ENCODE measurements at places on chromosomes 3 and 15.

DNA sequence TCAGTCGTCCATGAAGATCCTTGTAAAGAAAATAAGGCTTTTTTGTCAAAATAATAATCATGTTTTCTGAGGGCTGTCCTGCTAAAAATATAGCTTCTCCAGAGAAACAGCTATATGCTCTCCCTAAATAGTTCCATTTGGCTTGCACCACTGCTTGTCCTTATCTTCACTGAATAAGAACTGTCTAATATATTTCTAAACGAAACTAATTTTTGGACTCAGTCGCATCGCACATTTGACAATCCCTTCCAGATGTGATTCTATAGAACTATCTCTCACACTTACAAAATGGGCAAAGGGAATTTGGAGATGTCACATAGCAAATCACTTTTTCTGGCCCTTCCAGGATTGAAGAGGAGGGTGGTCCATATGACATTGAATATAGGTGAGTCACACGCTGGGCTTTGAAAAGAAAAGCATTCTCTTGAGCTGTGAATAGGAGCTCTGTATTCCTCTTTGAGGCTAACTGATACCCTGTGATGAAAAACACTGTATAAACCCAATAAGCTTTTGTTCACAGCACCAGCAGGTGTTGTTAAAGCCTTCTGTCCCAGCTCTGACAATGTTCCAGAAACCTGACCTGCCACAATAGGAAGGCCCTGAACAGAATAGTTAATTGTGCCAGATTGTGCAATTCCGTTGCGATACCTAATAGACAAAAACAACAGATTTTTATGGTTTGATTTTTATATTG is 1144.2 kb downstream of the ROBO2 start:
- DNase-seq: no peak

- DNase-seq: no peak
Observed at GRCh38 chr3:32411442-32411841, 19.8 kb downstream of the CMTM7 start.

- DNase-seq: no peak
Observed at GRCh38 chr15:48190932-48191573, 412 bp upstream of the CTXN2 start.

GRCh38 chr15:72202801-72203506 is 5.4 kb upstream of the GRAMD2A start:
- no peak for DNase-seq

DNA sequence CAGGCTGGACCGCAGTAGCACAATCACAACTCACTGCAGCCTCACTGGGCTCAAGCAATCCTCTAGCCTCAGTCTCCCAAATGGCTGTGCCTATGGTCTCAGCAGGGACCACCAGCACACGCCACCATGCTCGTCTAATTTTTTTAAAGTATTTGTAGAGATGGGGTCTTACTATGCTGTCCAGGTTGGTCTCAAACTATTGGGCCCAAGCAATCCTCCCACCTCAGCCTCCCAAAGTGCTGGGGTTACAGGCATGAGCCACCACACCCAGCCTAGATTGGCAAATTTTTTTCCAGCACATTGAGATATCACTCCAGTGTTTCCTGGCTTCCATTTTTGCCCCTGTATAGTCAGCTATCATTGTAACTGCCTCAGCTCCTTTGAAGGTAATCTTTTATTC is 18.3 kb downstream of the TBC1D5 start:
- no peak for DNase-seq

- DNase-seq: no peak
Observed at GRCh38 chr3:39156421-39156820, 3.0 kb upstream of the CSRNP1 start.

DNA sequence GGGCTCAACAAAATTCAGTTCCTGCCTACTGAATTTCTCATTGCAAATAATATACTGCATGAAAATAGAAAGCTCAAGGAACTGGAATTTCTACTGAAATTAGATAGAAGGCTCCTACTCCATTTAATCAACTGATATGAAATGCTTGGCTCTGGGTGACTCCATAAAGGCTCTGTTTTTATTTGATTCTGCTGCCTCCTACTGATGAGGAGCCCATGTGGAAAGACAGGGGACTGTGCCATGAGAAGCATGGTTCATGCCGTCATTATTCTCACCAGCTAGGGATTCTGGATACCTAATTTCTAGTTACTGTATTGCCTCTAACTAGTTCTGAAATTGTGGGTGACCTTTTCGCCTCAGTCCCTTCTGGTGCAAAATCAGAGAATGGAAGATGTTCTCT is 366.2 kb upstream of the DPH6 start:
- no peak for DNase-seq

DNA sequence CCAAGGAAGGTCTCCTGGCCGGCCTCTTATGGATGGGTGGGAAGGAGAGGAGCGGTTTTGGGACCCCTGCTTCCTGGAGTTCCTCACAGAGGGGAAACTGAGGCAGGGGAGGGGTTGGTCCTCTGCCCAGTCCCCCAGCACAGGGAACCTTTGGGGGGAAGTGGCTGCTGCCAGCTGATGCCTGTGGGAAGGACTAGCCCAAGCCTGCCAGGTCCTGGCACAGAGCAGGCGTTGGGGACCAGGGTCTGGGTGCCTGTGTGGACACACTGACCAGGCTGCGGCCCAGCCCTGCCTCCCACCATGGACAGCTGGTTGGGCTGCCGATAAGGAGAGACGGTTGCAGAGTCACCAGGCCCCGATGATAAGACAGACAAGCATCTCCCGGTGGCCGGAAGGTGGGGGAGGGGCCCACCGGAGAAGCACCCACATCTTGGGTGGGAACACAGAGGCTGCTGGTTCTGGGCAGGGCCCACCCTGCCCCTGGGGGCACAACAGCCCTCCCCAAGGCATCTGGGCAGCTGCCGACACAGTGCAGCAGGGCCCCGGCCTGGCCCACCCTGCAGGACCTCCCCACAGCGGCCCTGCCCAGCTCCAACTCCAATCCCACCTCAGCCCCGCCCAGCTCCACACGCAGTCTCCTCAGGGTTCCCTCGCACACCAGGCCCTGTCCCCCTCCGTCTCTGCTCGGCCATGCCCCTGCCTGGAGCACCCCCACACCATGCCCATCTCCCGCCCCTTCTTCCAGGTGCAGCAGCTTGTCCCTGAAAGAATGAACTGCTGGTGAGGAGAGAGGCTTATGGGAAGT is 50.7 kb downstream of the DNAJB8 start:
- DNase-seq: no peak

DNA sequence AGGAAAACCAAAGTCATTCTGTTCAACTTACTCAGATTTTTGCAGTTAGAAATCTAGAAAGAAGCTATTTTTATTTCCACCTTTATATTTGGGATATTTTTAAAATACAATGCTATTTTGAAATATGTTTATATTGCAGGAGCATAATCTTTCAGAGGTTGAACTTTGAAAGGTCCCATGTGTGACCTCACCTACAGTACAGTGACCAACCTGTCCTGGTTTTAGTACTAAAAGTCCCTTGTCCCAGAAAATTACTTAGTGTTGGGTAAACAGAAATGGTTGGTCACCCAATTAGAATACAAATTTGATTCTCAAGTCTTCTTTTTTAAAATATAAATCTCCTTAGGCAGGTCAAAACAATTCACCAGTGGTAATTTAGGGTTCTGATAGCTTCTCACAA is 141.6 kb upstream of the FRMD4B start:
- DNase-seq: no peak

GRCh38 chr3:43031485-43031884 is 52.4 kb downstream of the GASK1A start:
- DNase-seq: no peak

DNA sequence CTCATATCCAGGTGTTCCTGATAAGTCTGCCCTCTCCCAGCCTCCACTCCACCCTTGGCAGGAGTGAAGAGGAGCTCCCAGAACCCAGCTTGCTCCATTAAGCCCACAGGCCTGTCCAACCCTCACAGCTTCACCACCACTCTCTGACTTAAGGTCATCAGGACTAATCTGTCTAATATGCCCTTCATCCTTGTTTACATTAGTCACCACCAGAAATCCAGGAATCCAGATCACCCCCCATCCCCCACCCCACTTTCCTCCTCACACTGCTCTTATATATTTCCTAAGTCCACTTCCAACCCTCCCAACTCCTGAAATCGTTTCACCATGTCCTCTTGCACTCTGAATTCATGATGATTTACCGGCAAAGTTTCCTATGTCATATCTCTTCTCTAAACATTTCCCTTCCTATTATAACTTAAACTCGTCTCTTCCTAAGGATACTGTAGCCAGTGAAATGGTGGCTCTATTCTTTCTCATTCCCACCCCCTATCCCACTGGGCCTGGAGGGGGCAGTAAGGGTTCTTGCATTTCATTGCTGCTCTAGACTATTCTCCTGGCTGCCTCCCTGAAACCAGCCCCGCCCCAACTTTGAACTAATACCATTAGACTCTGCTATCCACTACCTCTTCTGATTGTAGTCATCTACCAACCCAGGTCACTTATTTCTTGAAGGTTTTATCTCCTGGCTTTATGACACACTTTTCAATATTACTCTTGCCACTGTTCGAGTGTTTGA is 43.4 kb downstream of the PPP2R3A start:
- no peak for DNase-seq

DNA sequence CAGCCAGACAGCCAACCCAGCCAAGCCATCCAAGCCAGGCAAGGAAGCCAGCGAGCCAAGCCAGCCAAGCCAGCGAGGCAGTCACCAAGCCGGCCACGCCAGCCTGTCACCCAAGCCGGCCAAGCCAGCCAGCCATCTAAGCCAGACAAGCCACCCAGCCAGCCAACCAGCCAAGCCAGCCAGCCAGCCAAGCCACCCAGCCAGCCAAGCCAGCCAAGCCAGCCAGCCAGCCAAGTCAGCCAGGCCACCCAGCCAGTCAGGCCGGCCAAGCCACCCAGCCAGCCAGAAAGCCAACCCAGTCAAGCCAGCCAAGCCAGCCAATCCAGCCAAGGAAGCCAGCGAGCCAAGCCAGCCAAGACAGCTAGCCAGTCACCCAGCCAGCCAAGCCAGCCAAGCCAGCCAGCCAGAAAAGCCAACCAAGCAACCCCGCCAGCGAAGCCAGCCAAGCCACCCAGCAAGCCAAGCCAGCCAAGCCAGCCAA is 201.2 kb downstream of the GOLGA6L6 start:
- no peak for DNase-seq

- no peak for DNase-seq
Observed at GRCh38 chr3:34382859-34383258, 584.4 kb downstream of the PDCD6IP start.

- no peak for DNase-seq
Observed at GRCh38 chr3:29850641-29851040, 569.8 kb downstream of the RBMS3 start.

DNA sequence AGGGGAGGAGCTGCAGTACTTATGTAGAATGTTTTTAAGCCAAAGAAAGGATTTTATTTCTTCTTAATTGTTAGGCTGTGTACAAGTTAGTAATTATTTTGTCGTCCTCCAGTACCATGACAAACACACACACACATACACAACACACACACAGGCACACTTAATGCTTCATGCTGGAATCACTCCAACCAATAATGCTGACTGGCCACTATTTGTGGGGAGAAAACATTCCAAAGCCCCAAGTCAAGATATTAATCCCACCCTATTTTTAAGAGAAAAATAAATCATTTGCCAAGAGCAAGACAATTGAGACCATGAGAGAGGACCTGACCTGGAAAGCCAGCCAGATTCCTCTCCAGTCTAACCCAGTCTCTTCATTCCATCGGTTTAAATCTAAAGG is 51.8 kb upstream of the TMCO5A start:
- DNase-seq: no peak

- no peak for DNase-seq
Observed at GRCh38 chr3:48552111-48552951, 4.3 kb downstream of the PFKFB4 start.

DNA sequence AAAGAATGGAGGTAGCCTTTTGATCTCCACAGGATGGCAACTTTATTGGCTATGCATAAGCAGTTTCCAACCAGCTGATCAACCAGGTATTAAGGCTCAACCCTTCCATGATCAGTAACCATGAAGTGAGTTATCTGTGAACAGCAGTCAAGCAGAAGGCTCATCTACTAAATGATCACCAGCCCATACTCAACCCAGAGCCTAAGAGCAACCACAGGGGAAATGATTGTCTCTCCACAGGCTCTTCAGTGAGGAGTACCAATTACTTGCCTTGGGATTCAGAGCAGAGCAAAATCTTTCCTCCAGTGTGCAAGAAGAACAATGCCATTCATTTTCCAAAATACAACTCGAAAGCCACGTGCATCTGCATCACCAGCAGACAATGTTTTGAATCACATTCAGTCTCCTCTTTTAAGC is 754.8 kb downstream of the ROBO1 start:
- DNase-seq: no peak

DNA sequence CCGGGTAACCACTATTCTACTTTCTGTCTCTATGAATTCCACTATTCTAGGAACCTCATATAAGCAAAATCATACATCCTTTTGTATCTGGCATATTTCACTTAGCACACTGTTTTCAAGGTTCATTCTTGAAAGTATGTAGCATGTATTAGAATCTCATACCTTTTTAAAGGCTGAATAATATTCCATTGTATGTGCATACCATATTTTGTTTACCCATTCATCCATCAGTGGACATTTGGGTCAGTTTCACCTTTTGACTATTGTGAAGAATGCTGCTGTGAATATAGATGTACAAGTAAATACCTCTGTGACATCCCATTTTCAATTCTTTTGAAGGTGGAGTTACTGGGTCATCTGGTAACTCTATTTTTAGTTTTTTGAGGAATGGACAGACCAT is 36.6 kb upstream of the SEC22A start:
- DNase-seq: no peak

- DNase-seq: no peak
Observed at GRCh38 chr3:106457281-106458180, 588.7 kb upstream of the CBLB start.

DNA sequence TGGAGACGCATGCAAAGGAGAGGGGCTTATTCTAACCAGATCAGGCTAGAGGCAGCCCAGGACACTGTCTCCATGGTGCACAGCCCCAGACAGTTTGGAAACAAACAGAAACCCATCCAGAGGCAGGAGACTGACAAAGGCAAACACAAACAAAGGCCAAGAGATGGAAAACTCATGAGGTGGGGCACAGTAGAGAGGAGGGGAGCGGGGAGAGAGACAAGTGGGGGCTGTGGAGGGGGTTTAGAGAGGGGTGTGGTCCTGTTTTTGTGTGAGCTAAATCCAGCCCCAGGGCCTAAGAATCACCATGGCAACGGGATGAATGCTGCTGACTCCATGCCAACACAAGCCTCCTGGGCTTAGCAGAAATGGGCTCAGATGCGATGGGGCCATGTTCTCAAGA is 32.3 kb downstream of the PARP16 start:
- no peak for DNase-seq

GRCh38 chr15:68691705-68692104 is 112.9 kb downstream of the CORO2B start:
- DNase-seq: no peak

GRCh38 chr15:37101980-37102304 is 1.6 kb upstream of the MEIS2 start:
- DNase-seq: no peak

GRCh38 chr15:95872366-95872771 is 458.1 kb upstream of the NR2F2 start:
- no peak for DNase-seq

- no peak for DNase-seq
Observed at GRCh38 chr3:9098716-9099675, 135.7 kb upstream of the RAD18 start.

GRCh38 chr3:185914911-185915629 is 22.7 kb downstream of the TRA2B start:
- DNase-seq: no peak

- no peak for DNase-seq
Observed at GRCh38 chr3:157913741-157914150, 192.5 kb downstream of the SHOX2 start.
